ENCODE measurements at places on chromosomes 3 and 15.

- DNase-seq = no peak
These were observed 265.9 kb downstream of the SHQ1 start for GRCh38 chr3:72582211-72582878.

- no peak for DNase-seq
These were observed 57.5 kb downstream of the HMCES start for GRCh38 chr3:129336093-129336706.

GRCh38 chr3:181616088-181617070, 95.3 kb upstream of the SOX2 start:
- no peak for DNase-seq

GRCh38 chr3:183809270-183809669, 16.1 kb downstream of the MAP6D1 start:
- DNase-seq = no peak

- DNase-seq = no peak
These were observed 341.6 kb downstream of the KCNH8 start for GRCh38 chr3:19489936-19490335.

DNA sequence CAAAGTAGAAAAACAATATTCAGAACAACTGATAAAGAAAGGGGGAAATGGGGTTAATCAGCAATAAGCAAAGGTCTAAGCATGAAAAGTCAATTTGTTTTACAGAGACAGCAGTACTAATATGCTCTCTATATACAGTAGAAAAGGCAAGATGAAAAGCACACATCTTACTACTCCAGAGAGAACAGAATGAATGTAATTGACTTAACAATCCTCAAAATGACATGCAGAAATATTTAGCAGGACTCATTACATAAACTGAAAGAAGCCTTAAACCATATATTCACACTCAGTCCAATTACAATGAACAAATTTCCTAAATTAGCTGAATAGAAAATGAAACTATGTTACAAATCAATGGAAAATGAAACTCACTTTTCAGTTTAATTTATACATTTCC, 319.8 kb downstream of the SUCLG2 start:
- DNase-seq = no peak

DNA sequence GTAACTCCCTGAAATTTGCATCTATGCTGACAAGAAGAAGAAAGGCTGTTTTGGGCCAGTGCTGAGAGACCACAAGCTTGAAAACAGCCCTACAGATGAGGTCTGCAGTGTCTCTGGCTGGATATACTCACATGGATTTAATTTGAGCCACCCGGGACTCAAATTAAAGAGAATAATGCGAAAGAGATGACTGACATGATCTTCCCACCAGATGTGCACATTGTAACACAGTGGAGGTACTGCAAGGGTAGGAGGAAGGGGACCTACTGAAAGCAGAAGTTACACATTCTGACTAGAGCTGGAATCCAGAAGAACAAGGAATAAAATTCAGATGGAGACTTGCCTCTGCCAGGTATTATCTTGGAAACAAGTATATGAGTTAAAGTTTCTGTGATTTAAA, 728.3 kb upstream of the SGO1 start:
- DNase-seq = no peak
